ENCODE measurements at places on chromosomes 6 and 20.
A peak's percentile ranks its signal among the peaks of the same experiment; 100 is the strongest.

DNA sequence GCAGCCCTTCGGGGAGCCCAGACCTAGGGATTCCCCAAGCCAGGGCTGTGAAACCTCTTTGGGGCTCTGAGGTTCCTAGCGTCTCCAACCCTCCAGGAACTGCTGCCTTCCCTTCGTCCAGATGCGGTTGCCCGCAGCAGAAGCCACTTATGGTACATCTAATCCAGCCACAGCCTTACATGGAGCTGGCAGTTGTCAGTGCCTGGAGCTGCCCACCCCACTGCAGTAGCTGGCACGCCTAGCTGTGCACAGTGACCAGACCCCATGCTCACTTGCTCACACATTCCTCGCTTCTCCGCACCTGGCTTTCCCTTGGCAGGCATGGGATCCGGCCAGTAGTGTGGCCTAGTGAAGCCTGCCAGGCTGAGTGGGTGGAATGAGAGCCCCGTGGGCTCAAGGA lies 547.6 kb downstream of the TBC1D32 start:
- DNase-seq = no peak

DNA sequence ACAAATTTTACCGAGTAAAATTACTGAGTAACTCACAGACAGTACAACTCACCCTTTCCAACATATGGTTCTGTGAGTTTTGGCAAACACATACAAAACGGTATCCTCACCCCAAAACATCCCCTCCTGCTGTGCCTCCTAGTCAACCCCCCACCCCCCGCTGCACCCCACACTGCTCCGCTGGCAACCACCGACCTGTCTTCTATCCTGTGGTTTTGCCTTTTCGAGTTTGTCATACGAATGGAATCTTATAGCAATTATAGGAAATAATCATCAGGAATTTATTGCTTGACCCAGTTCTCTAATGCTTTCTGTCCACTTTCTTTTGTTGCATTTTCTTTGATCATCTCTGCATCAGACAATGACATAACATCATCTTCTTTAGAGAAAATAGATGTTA lies 312.3 kb downstream of the KIF16B start:
- no peak for DNase-seq

GRCh38 chr20:10093087-10093591 lies 58.4 kb downstream of the ANKEF1 start:
- no peak for DNase-seq

DNA sequence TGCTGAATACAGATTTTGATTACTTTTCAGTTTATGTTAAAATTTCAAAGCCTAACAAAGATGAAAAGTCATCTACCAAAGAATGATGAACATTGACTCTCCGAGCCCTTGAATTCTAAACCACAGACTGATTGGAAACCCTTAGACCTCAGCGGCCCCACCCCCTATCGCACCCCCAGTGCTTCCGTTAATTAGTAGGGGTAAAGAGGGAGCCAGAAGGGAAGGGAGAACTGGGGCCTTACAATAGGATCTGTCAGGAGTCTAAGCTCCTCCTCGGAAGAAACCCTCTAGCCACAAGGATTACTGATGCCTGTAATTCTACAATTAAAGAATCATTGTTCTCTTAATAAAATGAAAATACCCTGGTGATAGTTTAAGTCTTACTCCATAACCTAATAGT lies 79.7 kb upstream of the JARID2 start:
- no peak for DNase-seq

GRCh38 chr20:21101932-21102575 lies 4.1 kb downstream of the LINC00237 start:
- peak; percentile 15 for DNase-seq

DNA sequence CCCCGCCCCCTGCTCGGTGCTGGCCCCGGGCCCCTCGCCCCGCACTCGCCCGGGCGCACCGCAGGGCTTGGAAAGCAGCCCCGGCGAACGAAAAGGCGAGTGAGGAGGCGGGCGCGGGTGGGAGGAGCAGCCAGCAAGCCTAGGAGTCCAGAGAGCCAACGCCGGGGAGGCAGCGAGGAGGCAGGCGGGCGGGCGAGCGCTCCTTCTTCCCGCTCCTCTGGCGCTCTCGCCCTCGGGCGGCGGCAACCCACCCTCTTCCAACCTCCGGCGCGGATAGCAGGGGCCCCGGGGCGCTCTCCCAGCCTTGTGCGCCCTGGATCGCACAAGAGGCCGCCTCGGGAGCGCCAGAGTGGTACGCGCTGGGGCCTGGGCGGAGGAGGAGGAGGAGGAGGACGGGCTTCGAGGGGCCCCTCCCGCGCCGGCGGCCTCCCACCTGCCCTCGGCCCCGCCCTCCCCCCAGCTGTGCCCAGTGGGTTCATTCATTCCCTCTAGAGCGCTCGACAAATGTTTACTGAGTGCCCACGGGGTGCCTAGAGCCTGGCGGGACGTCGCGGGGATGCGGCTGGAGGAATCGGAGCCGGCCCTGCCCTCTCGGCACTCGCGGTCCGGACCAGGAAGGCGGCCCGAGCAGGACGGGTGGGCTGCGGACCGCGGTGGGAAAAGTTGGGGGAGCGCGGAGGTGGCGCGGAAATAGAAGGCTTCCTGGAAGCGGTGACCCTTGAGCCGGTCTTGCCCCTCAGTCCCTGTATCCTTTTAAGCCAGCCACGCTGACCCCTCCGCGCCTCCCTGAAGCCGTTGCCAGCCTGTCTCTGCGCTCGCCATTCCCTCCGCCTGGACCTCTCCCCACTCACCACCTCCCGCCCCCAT lies at the start of gene BMP7:
Gene BMP7 (minus strand): TSS at position 351 of the 867 bp plus-strand sequence. CDS start 519 bp downstream, outside the sequence.
- DNase-seq = no peak

DNA sequence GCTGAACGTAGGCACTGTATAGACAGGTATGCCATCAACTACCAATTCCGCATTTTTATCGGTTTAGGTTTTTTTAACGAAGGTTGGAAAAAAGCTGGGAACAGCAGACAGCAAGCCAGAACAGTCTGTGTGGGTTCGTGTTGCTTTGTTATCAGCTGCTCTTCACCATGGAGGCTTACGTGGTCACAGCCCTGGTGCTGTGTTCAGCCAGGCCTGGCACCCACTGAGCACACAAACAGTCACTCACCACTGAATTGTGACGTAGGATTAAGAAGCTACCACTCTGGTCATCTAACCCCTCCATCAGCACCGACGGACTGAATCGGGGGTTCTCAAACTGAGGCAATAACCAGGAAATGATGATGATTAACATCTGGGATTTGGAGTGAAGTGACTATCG lies 13.2 kb downstream of the FAM210B start:
- DNase-seq = peak; percentile 22

- DNase-seq = no peak
Observed at GRCh38 chr6:52077180-52077884, 10.1 kb downstream of the PKHD1 start.

DNA sequence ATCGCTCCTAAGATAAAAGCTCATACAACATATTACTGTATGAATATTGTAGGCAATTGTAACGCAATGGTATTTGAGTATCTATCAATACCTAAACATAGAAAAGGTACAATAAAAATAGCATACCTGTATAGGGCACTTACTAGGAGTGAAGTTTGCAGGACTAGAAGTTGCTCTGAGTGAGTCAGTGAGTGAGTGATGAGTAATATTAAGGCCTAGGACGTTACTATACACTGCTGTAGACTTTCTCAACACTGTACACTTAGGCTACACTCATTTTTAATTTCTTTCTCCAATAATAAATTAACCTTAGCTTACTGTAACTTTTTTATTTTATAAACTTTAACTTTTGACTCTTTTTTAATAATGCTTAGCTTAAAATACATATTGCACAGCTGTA lies 546.9 kb downstream of the HACE1 start:
- DNase-seq = no peak

- no peak for DNase-seq
Observed at GRCh38 chr6:28000351-28001045, 43.5 kb downstream of the OR2B6 start.

GRCh38 chr6:146593986-146594385 lies 4.8 kb upstream of the ADGB start:
- DNase-seq = peak; percentile 79

DNA sequence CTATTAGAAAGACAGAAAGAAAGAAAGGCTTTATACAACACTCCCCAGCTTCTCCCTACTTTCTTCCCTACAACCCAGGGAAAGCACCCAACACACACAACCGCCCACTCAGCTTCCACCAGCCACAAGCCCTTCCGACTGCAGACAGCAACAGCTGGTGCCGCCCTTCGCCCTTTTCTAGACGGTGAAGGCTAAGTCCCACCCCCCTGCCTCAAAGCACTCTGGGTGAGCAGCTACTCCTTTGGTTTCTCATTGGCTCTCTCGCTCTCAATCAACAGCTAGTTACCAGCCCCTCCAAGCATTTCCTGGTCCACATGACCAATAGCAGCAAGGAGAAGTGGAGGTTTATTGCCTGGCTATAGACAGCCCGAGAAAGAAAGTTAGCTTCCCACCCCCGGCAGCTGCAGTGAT lies 230.1 kb upstream of the MOCS1 start:
- DNase-seq = no peak

GRCh38 chr6:78746457-78746856 lies 120.9 kb upstream of the IRAK1BP1 start:
- DNase-seq = no peak

GRCh38 chr6:151811081-151811480 lies 3.6 kb downstream of the ESR1 start:
- DNase-seq = no peak

- DNase-seq = no peak
Observed at GRCh38 chr20:12984069-12984765, 24.6 kb upstream of the SPTLC3 start.

DNA sequence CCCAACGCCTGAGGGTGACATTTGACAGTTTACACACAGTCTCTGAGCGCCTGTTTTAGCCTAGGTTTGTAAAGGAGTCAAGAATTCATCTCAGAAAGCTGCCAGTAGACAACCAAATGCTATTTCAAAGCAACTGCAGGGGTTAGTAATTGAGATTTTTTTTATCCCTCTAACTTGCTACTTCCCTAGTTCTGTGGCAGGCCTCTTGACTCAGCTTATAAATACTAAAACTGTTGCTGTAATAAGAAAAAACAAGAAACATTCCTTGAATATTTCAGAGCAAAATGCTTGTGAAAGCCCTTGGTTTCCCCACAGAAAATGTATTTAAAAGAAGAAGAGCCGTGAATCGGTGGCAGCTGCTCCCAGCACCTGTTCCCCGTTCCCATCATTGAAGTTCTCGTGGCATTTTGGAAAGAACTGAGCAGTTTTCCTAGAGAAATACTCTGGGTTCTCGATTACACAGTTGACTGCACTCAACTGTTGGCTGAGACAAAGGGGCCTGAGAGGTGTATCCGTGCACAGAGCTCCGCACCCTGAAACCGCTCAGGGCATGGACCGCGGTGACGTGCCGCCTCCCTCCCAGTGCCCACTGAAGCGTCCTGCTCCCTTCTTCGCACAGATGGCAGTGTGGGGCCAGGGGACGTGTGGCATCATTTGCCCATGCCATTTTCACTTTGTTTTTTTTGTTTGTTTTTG lies 20.9 kb downstream of the DLL1 start:
- peak; percentile 26 for DNase-seq

DNA sequence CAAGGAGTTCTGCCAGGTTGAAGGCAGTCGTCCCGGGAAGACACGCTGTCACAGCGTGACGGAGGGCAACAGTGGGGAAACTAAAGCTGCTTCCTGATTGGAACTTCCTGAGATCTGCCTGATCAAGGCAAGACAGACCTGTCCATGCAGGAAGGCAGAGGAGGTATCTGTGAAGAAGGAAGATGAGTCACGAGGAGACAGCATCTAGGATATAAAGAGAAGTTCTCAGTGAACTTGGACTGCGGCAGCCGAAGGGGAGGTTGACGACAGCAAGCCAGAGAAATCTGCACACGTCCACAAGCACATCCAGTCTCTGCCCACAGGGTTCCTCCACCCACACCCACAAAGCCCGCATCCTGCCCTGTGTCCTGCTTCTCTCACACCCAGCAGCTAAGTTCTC lies 38.6 kb downstream of the PREP start:
- DNase-seq = no peak

DNA sequence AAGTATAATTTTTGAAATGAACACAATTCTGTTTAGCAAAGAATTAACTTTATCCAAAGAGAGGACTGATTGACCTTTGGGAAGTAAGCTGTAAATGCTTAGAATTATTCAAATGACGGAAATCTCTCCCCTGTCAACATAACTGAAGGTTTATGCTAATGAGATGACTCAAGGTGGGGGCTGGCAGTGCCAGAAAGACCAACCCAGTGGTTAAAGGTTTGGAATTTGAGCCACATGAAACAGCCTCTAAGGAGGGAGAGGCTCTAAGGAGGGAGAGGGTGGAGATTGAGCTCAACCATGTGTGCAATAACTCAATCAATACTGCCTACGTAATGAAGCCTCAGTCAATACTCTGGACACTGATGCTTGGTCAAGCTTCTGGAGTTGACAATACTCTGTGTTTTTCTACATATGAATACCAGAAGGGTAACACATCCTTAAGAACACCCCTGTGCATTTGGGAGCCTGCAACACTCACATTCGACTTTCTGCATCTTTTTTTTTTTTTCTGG lies 123.4 kb upstream of the TENT5A start:
- DNase-seq = no peak

DNA sequence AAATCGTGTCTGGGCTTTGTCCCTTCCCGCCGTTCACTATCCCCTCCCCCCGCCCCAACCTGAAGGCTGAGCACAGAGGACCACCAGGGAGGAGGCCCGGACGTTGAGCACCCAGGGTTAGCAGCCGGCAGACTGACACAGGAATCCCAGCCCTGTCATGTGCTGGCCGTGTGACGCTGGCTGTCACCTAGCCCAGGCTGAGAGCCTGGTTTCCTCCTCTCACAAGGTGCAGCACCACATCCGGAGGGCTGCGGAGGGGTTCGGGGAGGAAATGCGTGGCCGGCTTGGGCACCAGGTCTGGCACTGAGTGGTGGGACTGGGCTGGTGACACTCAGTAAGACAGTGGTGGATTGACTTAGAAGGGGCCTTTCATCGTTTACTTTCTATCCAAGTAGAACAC lies 4.6 kb upstream of the LSM14B start:
- DNase-seq = no peak

GRCh38 chr20:32155017-32155981 lies 45.8 kb downstream of the TM9SF4 start:
- peak; percentile 94 for DNase-seq

DNA sequence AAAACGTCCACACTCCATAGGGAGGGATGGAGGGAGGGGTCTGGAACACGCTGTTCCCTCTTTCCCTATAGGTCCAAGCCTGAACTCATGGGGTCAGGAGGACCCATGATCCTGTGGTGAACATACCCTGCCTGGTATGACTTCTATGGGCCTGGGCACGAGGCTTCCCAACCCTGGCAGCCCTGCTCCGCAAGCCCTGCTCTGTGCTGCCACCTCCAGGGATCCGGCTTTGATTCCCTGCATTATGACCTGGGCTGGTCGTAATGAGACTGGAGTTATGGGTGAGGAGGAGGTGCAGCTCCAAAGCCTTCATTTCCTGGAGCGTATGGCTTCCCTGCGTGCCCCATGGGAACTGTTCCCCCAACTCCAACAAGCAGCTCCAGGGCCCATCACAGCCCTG lies 54.9 kb downstream of the CDH22 start:
- no peak for DNase-seq
